ENCODE measurements at places on chromosomes 6 and 20.
A peak's percentile ranks its signal among the peaks of the same experiment; 100 is the strongest.

GRCh38 chr20:46018112-46018511 is 9.4 kb downstream of the MMP9 start:
- no peak for DNase-seq

DNA sequence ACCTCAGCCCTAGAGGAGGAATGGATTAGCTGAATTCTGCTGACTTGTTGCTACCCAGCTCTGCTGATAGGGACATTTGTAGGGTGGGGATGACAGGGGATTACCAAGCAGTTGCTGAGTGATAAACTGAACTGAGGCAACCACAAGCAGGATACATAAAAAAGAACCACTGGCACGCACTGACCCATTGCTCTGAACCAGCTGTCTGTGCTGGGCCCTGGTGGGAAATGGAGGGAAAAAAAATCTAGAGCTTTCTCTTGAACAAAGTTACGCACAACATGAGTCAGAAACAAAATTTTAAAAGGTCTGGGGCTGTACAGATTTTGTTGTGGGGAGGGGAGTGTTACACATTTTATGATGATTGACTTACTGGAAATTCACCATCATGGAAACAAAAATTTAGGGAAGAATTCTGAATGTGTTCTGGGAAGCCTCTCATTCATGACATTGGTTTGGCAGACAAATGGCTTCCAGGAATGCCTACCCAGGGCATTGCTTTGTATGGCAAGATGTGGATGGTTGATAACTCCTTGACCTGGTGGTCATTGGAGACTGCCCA is 37.7 kb downstream of the FOXO3 start:
- peak; percentile 43 for DNase-seq

GRCh38 chr20:58523072-58523970 is 8.1 kb upstream of the APCDD1L start:
- DNase-seq: no peak

- DNase-seq: no peak
These were observed 10.4 kb downstream of the FAM210B start for GRCh38 chr20:56369179-56369578.

DNA sequence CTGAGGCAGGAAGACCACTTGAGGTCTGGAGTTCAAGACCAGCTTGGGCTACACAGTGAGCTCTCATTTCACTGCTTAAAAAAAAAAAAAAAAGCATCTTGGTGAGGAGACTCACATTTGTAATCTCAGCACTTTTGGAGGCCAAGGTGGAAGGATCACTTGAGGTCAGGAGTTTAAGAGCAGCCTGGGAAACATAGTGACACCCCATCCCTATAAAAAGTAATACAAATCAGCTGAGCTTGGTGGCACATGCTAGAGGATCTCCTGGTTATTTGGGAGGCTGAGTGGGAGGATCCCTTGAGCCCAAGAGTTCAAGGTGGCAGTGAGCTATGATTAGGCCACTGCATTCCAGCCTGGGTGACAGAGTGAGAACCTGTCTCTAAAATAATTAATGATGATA is 29.4 kb upstream of the SYNCRIP start:
- no peak for DNase-seq

DNA sequence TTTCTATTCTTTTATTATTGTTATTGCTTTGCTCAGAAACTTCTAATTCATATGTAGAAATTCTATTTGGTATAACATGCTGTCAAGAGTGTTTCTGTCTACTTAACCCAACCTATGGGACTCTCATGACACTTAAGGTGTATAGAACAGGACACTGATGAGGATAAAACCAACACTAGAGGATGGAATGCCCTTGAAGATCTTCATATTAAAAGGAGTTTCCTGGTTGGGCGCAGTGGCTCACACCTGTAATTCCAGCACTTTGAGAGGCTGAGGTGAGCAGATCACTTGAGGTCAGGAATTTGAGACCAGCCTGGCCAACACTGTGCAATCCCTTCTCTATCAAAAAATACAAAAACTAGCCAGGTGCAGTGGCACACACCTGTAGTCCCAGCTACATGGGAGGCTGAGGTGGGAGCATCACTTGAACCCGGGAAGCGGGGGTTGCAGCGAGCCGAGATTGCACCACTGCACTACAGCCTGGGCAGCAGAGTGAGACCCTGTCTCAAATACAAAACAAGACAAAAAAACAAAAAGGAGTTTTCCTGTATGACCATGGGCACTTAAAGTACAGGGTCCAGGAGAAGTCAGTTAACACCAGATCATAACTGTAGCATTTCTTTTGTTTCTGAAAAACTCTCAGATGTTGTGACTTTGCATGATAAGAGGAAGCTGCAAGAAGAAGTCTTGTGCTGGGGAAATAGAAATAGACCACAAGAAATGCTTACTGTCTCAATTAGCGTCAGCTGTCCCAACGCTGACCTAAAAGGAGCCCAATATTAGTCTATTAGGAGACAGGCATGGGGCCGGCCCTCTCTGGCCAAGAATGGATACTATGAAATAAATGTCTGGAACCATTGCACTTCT is 38.9 kb upstream of the CD2AP start:
- DNase-seq: peak; percentile 53

- DNase-seq: no peak
These were observed 176.8 kb downstream of the TASP1 start for GRCh38 chr20:13461849-13462458.

DNA sequence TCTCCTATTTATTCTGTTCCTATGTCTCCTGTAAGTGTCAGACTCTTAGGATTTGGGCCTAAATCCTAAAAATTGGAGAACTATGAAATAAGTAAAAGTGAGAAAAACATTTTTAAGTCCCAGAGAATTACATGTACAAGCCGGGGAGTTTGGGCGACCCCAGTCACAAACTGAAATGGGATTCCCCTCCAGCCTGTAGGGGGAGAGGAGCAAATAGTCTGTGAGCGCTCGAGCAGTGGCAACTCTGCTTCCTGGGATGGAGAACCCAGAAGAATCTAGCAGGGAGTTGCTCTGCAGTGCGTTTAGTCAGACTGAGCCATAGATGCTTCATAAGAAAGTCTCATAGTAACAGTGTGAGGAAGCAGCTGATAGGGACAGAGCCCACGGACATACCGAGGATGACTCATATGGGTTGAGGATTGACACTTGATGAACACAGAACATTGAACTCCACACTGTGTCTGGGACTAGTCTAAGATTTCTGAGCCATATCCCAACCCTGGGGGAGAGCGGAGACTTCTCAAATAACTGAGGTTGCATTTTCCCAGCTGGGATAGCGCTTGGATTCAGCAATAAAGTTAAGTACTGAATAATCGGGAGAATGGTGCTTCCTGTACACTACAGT is 437.2 kb downstream of the BCKDHB start:
- DNase-seq: no peak

- DNase-seq: no peak
These were observed 80.6 kb downstream of the MDGA1 start for GRCh38 chr6:37617073-37617472.

- no peak for DNase-seq
These were observed 59.5 kb upstream of the ZNFX1 start for GRCh38 chr20:49337357-49337756.

DNA sequence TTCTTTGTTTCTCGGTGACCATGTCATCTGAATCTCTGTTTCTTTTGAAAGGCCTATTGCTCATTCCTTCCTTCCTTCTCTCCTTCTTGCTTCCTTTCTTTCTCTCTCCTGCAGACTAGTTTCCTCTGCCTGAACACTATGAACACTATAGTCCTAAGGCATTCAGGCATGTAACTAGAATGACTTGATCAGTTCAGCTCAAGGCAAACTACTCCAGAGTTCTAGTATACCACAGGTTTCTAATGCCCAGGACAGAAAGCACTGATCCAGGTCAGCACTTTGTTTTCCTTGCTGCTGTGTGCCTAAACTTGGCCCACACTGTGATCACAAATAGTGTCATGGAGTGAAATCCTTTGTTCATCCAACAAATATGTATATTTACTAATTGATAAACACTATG is 324.1 kb upstream of the GJE1 start:
- DNase-seq: no peak

GRCh38 chr6:117548797-117549301 is 53.5 kb downstream of the GOPC start:
- no peak for DNase-seq

DNA sequence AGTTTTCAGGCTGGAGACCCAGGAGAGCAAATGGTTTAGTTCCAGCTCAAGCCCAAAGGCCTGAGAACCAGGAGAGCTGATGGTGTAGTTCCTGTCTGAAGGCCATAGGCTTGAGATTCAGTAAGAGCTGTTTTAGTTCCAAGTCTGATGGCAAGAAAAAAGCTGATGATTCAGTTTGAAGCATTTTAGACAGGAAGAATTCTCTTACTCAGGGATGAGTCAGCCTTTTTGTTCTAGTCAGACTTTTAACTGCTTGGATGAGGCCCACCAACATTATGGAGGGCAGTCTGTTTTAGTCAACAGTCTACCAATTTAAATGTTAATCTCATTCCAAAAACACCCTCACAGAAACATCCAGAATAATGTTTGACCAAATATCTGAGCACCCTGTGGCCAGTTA is 2.5 kb downstream of the ZSCAN26 start:
- DNase-seq: no peak

- no peak for DNase-seq
These were observed 149.9 kb upstream of the UST start for GRCh38 chr6:148596891-148597455.

Measured in GM13977 (cell line).